ENCODE measurements at places on chromosomes 7 and 10. TPM values are rescaled to one million over a fixed set of nuclear protein-coding genes. Genes with fewer than 3 reads are reported as not detected.

DNA sequence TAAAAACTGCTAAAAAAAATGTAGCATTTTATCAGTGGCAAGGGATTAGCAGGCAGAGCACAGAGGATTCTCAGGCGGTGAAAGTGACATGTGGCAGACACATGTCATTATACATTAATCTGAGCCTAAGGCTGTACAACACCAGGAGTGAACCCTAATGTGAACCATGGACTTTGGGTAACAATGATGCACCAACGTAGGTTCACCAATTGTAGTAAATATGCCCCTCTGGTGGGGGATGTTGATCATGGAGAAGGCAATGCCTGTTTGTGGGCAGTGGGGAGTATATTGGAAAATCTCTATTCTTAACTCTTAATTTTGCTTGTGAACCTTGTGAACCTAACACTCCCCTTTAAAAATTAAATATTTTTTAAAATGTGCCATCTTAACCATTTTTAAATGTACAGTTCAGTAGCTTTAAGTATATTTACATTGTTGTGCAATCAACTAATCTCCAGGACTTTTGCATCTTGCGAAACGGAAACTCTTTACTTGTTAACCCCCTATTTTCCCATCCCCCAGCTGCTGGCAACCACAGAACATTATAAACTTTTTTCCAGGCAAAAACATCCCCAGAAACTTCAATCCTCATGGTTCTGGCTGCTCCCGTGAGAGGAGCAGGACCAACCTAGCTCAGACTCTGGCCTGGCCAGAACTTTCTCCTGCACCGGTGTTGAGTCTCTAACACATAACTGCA is 29.9 kb downstream of the LRRC20 start:
- no peak overlapping the region for H3K27ac ChIP-seq
- DNase-seq: no peak
- H3K4me3 ChIP-seq: no peak overlapping the region

- H3K4me1 ChIP-seq: no peaks in the 10 kb centered on the region
- H3K27ac ChIP-seq: no peak overlapping the region
- DNase-seq: no peak
- H3K4me3 ChIP-seq: no peak overlapping the region
Measured at GRCh38 chr7:49486974-49487829, 286.2 kb upstream of the VWC2 start.

GRCh38 chr7:102469972-102470825 is 5.4 kb downstream of the LRWD1 start:
- H3K27ac ChIP-seq: no peak overlapping the region
- H3K4me1 ChIP-seq: peaks cover 7% of the 10 kb centered on the region

GRCh38 chr10:97069576-97070362 is 116.0 kb downstream of the SLIT1 start:
- H3K36me3 ChIP-seq: no peaks in the 10 kb centered on the region
- H3K27ac ChIP-seq: no peak overlapping the region
- no peak overlapping the region for H3K4me3 ChIP-seq
- DNase-seq: no peak

SEMA4G gene
- 4.1 TPM for total RNA-seq

BAG3 gene
- total RNA-seq: 59.5 TPM

CHAT gene
- not detected for total RNA-seq

OPN4 gene
- total RNA-seq: not detected

ELAPOR2 gene
- 0.45 TPM for total RNA-seq

DNA sequence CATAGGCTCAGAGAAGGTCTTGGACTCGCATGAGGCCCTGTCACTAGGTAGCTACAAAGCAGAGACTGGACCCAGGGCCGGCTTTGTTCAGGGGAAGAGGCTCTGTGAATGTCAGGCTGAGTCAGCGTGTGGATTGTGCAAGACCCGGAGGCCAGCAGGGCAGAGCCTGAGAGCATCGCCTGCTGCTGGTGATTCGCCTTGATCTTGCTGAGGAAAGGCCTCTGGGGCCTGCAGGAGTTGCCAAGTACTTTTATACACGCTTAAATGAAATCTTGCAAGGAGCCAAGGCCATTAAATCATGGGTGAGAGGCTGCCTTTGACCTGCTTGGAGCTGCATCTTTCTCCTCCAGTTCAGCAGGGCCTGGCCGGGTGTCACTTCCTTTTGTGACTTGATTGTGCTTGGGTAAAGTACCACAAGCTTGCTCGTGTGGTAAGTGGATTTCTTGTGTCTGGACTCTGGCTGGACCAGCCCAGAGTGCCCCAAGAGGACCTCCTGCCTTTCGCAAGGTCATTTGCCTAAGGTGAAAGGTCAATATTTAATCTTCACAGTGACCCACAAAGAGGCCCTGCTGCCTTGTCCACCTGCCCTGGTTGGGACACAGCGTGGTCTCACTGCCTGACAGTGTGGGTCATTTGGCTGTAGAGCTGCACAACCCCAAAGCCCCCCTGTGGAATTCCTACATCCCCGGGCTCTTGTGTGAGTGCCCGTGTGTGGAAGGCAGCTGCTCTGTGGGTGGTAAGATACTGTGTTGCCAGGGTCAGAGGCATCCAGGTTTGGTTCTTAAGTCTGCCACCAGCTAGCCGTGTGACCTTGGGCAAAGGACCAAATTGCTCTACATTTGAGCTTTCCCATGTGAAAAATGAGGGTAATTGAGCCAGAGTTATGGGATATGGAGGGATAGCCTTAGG is 38.6 kb upstream of the SH2D4B start:
- peaks cover 99% of the 10 kb centered on the region for H3K4me1 ChIP-seq
- no peaks in the 10 kb centered on the region for H3K27me3 ChIP-seq
- peak overlapping the region; percentile 87 for H3K27ac ChIP-seq
- H3K36me3 ChIP-seq: no peaks in the 10 kb centered on the region
- DNase-seq: peak; percentile 59
- no peak overlapping the region for H3K4me3 ChIP-seq

DNA sequence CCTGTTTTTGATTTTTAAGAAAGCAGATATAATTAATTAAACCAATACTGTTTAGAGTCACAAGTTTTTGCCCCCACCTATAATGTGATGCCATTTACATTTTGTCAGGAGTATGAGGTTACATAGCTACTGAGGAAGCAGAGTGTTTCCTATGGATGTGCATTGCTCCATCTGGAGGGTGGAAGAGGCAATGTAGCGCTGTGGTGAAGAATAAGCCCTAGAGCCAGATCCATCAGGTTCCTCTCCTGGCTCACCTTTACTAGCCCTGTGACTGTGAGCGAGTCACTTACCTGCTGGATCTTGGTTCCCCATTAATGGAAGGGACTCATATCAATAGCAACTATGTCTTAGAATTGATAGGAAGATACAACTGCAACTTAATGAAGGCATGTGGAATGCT is 216.0 kb downstream of the GPAM start:
- no peaks in the 10 kb centered on the region for H3K27me3 ChIP-seq
- no peak overlapping the region for H3K27ac ChIP-seq
- DNase-seq: no peak
- H3K4me3 ChIP-seq: no peak overlapping the region
- H3K4me1 ChIP-seq: no peaks in the 10 kb centered on the region

FAM13C gene
- 9.9 TPM for total RNA-seq

GRCh38 chr7:128102490-128103291 is 71.5 kb upstream of the LRRC4 start:
- no peaks in the 10 kb centered on the region for H3K36me3 ChIP-seq
- peaks cover 49% of the 10 kb centered on the region for H3K27me3 ChIP-seq
- H3K4me3 ChIP-seq: no peak overlapping the region
- DNase-seq: no peak

- H3K27me3 ChIP-seq: no peaks in the 10 kb centered on the region
- no peaks in the 10 kb centered on the region for H3K36me3 ChIP-seq
- no peak overlapping the region for H3K27ac ChIP-seq
- no peak for DNase-seq
Measured at GRCh38 chr7:53811555-53812079, 730.6 kb upstream of the VSTM2A start.

DNA sequence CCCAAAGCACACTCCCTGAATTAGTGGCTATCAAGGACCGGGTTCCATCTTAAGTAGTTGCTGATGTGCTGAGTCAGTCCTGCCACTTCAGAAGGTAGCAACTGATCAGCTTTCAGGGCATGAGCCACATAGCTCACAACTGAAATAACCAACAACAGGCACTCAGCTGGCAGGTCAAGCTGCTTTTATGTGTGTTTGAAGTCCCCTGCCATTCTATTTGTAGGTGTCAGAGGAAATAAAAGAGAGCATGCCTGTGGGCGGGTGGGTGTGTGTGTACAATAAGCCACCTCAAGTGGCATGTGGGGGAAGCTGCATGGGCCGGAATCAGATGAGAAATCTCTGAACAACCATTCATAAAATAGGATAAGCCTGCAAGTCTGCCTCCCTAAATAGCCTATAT is 114.3 kb upstream of the YAE1 start:
- no peak overlapping the region for H3K27ac ChIP-seq
- H3K36me3 ChIP-seq: no peaks in the 10 kb centered on the region
- H3K4me3 ChIP-seq: no peak overlapping the region

ERCC6 gene
- 8.5 TPM for total RNA-seq

DNA sequence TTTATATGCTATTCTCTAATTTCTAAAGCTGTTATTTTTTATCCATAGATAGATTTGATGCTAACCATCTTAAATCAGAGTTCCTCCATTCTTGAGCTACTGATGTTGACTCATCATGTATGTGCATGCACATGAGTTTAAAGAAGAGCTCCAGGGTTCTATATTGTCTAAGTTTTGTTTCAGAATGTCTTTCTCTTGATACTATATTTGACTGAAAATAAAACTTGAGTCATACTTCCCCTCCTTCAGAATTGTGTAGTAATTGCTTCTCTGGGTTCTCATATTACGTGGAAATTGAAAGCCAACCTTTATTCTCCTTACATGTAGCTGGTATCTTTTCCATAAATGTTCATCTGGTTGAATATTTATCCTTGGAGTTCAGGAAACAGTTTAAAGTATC is 89.4 kb downstream of the LRRTM3 start:
- H3K27me3 ChIP-seq: no peaks in the 10 kb centered on the region
- no peak overlapping the region for H3K27ac ChIP-seq
- H3K36me3 ChIP-seq: no peaks in the 10 kb centered on the region
- H3K4me1 ChIP-seq: no peaks in the 10 kb centered on the region
- no peak for DNase-seq

OR2A42 gene
- total RNA-seq: not detected

Measured in esophagus squamous epithelium (tissue), 5 donors.